ENCODE measurements at places on chromosomes 11 and 22.

DNA sequence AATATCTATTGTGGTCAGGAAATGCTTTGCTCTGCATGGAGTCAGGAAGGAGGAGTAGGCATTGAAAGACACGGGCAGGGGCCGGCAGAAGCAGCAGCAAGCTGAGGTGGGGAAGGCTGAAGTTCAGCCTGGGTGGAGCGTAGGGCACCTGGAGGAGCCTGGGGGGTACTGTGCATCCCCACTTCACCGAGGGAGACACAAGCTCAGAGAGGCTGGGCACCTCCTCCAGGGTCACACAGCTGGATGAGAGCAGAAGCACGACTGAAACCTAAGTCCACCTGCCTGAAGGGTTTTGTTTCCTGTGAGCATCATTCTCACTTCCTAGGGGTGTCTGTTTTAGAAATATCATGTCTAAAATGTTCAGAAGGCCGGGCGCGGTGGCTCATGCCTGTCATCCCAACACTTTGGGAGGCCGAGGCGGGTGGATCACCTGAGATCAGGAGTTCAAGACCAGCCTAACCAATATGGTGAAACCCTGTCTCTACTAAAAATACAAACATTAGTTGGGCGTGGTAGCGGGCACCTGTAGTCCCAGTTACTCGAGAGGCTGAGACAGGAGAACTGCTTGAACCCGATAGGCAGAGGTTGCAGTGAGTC is 138.3 kb downstream of the MPPED1 start:
- no peak for DNase-seq

DNA sequence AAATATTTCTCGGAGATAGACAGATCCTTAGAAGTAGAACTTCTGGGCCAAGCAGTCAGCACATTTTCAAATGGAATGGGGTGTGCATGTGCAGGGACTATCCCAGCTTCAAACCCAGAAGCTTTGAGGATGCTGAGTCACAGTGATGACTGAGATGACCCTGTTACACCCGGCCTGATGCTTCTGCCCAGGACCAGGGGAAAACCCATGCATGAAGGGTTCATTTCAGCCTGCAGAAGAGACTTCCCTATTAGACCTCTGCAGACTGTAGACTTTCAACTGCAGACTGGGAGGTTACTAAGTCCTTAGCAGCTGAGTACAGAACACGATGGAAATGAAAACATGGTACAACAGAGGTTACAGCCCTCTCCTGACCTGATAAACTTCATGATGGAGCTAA is 3.6 kb upstream of the OR2AT4 start:
- no peak for DNase-seq

- no peak for DNase-seq
Measured at GRCh38 chr11:67999201-67999629, 4.7 kb downstream of the UNC93B1 start.

DNA sequence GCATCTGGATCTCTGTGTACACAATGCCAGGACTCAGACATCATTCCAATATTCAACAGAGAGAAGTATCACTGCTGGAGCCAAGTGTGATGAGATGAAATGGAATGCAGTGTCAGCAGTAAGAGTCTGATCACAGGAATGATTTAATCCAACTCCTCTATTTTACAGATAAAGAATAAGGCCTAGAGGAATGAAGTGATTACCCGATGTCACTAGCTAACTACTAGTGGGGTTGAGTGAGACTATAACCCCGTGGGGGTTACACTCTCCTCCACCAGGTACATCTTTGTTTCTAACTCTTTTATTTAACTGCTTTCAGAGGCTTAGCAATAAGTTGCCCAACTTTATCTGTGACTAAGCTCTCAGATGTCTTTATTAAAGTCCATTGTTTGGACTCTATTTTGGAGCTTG is 94.2 kb upstream of the FAT3 start:
- no peak for DNase-seq

DNA sequence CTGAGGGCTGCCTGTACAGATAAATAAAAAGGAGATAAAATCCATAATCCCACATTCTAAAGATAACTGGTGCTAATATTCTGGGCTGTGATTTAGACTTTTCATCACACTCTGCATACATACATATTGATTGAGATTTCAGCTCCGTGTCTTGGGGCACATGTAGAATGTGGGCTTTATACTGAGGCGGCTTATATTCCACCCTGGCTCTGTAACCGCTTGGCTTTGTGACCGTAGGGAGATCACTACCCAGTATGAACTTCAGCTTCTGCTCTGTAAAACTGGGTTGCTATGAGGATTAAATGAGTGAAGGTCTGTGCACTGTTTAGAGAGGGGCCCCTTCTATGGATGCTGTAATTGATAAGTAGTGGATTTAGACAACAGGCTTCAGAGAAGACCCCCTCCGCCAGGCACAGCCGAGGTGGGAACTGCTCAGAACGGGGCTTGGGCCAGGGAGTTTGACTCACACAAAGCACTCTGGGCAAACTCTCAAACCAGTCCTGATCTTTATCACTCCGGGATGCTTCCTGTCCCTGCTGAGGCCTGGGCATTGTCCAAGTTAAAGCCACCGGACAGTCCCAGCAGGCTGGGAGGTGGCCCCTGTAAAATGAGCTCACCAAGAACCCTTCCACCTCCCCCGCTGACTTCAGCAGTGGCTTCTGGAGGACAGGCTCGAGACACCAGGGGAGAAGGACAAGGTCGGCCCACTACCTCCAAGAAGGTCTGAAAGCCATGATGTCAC is 17.2 kb downstream of the KIAA1671 start:
- no peak for DNase-seq

DNA sequence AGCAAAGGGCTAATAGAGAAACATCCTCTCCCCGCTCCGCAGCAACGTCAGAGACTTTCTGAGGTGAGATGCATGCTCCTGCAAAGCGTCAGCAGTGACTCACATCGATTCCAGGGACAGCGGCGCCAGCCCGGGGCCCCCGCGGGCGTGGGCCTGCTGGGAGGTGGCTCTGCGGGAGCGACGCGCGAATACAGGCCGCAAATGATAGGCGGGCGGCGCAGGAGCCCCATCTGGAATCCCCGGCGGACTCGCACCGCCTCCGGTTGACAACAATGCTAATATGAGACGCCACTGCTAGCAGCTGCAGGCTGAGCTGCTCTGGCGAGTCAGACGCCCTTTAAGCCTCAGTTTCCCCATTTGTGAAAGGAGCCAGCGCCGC is 557 bp downstream of the RANGAP1 start:
- DNase-seq, result peak; percentile 72

DNA sequence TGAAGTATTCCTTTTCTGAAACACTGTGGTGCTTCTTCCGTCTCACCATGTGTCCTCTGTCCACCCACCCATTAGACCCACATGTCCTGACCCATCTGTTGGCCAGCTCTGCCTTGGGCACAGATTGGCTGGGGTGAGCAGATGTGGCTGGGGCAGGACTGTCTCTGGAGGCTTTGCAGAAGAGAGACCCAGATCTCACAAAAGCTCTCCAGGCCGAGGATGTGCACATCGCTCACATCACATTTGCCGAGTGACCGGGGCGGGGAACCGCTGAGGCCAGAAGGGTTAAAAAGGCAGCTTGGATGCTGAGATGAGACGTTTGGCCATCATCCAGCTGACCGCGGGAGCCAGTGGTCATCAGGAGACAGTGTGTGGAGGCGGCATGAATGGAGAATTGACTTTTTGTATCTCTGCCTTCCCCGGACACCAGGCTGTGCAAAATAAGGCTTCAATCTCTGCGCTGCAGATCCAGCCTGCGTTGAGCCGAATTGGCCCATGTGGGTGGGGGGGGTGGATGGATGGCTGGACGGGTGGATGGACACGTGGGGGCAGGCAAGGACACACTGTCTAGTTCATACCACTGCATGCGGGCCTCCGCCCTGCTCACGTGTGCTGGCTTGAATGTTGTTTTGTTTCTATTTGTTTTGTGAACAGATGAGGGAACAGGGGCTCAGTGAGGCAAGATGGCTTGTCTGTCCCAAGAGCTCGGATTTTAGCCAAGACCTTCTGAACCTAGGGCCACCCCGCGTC is 6.1 kb downstream of the IFITM10 start:
- no peak for DNase-seq

All from activated naive CD4-positive, alpha-beta T cell (primary cell).